Cardiac muscle cell (in vitro differentiated cells and primary cell): ENCODE measurements at places on chromosomes 7 and 10.

DNA sequence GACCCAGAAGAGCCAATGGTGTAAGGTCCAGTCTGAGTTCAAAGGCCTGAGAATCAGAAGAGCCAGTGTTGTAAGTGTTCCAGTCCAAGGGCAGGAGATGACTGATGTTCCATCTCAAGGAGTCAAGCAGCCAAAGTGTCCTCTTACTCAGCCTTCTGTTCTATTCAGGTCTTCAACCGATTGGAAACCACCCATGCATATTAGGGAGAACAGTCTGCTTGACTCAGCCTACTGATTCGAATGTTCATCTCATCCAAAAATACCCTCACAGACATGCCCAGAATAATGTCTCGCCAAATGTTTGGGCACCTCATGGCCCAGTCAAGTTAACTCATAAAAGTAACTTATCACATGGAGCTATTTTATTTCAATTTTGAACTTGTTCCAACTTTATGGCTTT lies 2.9 kb upstream of the WDFY4 start:
- H3K27ac ChIP-seq: no peak overlapping the region
- H3K27me3 ChIP-seq: no peaks in the 10 kb centered on the region
- no peaks in the 10 kb centered on the region for H3K4me1 ChIP-seq
- no peak for DNase-seq
- H3K36me3 ChIP-seq: no peaks in the 10 kb centered on the region

GRCh38 chr7:93013446-93014061 lies 104.2 kb downstream of the SAMD9 start:
- no peaks in the 10 kb centered on the region for H3K4me1 ChIP-seq
- no peaks in the 10 kb centered on the region for H3K27me3 ChIP-seq
- no peak overlapping the region for H3K4me3 ChIP-seq
- no peaks in the 10 kb centered on the region for H3K36me3 ChIP-seq
- no peak overlapping the region for H3K27ac ChIP-seq

DNA sequence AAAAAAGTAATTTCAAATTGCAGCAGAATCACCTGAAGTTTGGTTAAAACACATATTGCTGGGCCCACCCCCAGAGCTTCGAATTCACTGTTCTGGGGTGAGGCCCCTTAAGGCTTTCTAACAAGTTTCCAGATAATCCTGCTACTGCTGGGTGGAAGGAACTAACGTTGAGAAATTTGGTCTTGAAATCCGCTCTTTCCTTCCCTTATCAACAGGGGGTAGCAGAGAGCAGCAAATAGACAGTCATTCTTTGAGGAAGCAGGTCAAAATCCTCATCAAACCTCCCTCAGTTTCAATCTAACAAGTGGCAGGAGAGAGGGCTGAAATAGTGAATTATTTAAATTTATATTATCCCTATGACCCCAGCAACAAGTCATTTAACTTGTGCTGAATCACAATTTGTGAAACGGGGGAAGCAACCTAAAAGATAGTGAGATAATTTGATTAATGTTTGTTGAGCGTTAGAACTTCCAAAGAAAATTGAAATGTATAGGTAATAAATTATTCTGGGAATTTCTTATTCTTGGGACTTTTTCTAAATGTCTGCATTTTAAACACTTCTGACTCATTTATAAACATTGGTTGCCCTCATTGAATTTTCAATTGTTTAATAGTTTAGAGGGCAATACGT lies 21.7 kb upstream of the MALSU1 start:
- H3K27ac ChIP-seq: no peak overlapping the region
- H3K4me3 ChIP-seq: no peak overlapping the region

DNA sequence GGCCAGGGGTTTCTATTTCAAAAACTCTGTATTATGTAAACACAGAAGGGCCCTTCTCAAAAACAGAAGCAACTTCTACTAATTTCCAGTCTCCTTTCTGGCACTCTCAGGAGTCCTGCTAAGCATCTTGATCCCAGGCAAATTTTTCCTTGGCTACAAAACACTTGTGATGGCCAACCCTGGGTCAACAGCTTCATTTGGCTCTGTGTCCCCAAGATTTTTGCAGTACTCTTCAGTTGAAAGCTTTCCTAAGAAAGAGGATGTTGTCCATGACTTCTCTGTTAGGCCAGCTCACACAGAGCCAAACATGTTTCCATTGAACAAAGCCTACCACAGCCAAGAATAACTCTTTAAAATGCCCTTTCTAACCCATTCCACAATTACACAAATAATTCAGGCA lies 99.0 kb upstream of the EGR2 start:
- H3K4me3 ChIP-seq: no peak overlapping the region
- H3K27me3 ChIP-seq: no peaks in the 10 kb centered on the region
- DNase-seq: no peak
- H3K4me1 ChIP-seq: no peaks in the 10 kb centered on the region
- H3K27ac ChIP-seq: no peak overlapping the region
